Left lung (tissue), 14 donors: ENCODE measurements at places on chromosomes 13 and 19. TPM values are rescaled to one million over a fixed set of nuclear protein-coding genes. Genes with fewer than 3 reads are reported as not detected.

- DNase-seq, result no peak
These were observed 38.3 kb upstream of the HMGB1 start for GRCh38 chr13:30504081-30504480.

DNA sequence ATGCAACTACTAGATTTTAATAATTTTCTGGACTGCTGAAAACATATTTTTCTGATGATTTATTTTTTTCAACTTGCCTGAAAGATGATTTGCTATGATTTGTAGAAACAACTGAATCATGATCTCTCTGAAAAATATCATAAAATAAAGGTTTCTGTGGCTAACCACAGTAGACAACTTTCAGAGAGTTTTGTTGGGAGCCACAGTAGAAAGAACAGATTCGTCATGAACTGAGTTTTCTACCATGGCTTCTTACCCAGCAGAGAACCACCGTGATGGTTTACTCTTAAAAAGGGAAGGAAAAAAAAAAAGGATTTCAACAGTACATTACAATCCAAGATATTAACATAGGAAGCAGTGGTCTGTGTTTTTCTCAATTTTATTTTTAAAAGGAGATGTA, 18.0 kb downstream of the ZAR1L start:
- DNase-seq, result no peak

The RASAL3 gene
- total RNA-seq, result 27.1 TPM

The MAMSTR gene
- 1.5 TPM for total RNA-seq

GRCh38 chr13:26971990-26972887, 199.4 kb downstream of the USP12 start:
- DNase-seq, result no peak

The UTP14C gene
- 16.9 TPM for total RNA-seq

GRCh38 chr13:110661256-110661655, 44.7 kb downstream of the CARS2 start:
- DNase-seq, result no peak
